ENCODE measurements at places on chromosomes 4 and X.

- DNase-seq, result no peak
Measured at GRCh38 chr4:89509708-89510281, 202.2 kb upstream of the GPRIN3 start.

DNA sequence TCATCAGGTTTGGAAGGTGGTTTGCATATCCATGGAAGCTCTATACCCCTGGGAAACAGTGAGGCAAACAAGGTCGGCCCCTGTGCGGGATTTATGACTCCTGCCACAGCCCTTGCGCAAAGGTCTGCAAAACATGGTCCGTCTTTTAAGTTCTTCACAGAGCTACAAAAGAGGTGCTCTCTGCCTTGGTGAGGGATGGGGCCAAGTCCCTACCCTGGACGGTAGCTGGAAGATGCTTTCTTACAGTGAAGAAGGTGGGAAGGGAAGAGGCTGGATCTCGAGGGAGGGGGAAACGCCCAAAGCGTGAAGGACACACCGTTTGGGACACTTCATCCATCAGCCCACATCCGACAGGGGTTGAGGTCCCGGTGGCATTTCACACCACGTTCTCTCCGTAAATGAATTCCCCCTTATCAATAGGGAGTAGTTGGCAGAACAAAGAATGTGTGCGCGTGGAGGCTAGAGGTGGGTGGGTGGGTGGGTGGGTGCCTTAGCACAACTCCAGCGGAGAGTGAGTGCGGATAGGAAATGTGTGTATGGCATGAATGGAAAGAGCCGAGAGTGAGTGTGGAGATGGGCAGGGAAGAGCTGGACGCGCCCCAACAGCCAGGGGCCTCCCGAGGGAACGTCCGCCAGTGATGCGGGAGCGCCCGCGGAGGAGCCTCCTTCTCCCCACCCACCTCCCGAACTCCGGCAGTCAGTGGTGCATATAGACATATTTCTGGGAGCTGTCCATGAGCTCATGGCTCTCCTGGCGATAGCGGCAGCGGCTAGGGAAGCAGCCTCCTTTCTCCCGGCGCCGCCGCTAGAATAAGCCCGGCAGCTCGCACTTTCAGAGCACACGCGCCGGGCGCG, 68.3 kb downstream of the LARP7 start:
- DNase-seq, result no peak

DNA sequence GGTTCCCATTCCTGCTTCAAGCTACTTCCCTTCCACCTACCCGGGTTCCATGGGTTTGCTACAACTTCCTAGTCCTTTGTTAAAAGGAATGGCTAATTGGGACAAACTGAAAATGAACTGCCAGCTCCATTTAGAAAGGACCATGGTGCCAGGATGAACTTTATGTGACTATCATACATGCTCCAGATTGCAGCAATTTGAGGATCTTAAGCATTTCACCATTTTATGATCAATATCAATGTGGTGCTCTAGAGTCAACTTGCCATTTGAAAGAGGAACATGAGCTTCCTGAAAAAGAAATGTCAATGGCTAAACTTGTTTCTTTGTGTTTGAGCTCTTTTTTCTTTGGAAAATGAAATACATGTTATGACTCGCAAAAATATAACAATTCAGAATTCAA, 92.7 kb upstream of the IL15 start:
- no peak for DNase-seq

- DNase-seq, result no peak
Measured at GRCh38 chr4:123589301-123589700, 192.7 kb downstream of the SPRY1 start.

DNA sequence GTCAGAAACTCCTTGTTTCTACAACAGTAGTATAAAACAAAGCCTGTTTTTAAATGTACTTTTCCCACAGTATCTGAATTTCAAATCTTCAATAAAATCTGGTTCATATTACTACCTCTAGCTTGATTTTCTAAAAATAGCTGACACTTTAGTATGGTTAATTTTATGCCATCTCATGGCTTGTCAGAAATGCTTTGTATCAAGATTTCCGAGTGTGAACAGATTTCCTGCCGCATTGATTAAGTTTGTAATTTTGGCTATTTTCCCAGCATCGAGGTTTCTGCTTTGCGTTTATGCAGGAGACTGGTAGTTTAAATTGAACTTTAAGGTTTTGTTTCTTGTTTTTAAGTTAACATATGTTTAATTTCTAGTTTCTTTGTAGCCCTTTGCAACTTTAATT, 44.2 kb downstream of the CLCN3 start:
- DNase-seq, result no peak

GRCh38 chr4:7917669-7918068, 22.0 kb downstream of the AFAP1 start:
- DNase-seq, result no peak

DNA sequence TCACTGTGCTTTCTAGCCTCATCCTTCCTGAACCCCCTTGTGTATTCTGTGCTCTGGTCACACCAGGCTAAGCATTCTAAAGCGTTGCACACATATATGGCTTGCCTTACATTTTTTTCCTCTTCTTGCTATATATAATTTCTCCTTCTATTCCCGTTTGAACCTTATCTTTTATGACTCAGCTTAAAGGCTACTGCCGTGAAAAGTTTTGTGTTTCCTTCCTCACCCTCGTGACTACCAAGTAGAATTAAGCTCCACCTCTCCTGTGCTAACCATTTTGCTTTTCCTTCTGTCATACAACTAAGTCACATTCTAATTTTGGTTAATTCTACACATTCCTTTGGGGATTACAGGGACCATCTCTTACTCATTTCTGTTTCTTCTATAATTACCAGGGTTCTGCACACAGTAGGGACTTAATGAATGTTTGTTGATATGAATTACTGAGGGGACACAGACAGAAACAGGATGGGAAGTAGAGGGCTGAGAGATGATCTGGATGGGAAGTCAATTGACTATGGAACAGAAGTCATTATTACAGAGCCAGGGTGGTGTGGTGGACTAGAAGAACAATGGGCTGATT, 67.1 kb downstream of the DOCK11 start:
- DNase-seq, result no peak

- DNase-seq, result no peak
Measured at GRCh38 chr4:55186123-55186522, 60.7 kb upstream of the KDR start.

DNA sequence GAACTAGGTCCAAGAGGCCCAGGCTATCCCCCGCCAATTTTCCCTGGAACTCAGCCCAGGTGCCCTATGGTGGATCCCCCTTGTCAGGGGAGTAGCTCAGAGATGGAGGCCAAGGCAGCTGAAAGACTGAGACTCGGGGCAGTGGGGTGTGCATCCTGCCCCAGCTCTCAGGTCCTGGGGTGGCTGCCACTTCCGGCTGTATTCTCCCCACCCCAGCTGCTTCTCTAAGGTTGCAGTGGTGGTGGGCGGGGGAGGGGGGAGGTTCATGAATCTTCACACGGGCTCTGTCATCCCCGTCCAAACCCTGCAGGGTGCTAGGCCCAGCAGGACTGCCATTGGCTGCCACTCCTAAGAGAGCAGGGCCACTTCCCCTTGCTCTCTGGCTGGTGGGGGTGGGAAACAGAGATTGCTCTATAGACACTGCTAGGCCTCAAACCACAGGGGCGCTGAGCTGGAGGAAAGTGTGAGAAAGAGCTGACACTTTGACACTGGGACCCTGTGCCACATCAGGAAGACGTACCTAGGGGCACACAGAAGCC, 1.5 kb downstream of the SASH3 start:
- no peak for DNase-seq

GRCh38 chrX:134685668-134686067, 27.4 kb upstream of the PLAC1 start:
- no peak for DNase-seq

- no peak for DNase-seq
Measured at GRCh38 chr4:178632415-178632814, 1190.2 kb upstream of the AGA start.

- DNase-seq, result no peak
Measured at GRCh38 chr4:31041385-31041784, 321.2 kb downstream of the PCDH7 start.

- DNase-seq, result no peak
Measured at GRCh38 chr4:147709999-147710398, 21.9 kb upstream of the ARHGAP10 start.

GRCh38 chrX:16042980-16043379, 80.4 kb upstream of the GRPR start:
- no peak for DNase-seq

- no peak for DNase-seq
Measured at GRCh38 chr4:117512414-117512813, 427.0 kb upstream of the TRAM1L1 start.

DNA sequence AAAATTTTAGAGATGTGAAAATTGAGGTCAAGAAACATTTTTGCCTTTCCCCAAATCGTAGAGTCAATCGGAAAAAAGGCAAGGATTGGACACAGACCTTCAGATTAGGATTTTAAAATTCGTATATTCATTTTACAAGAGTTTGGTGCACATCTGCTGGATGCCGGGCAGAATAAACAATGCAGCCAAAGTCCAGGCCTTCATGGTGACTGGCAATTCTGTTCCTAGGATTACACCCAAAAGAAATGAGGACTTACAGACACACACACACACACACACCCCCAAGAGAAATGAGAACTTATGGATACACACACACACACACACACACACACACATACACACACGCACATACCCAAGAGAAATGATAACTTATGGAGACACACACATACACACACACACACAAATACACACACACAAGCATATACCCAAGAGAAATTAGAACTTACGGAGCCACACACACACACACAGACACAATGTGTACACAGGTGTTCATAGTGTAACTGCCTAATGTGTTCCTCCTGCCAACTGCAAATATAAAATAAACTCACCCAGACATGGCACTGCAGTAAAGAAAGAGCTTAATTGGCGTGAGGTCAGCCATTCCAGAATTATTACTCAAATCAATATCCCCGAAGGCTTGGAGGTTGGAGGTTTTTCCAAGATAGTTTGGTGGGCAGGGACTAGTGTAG, 165.7 kb upstream of the STS start:
- no peak for DNase-seq

DNA sequence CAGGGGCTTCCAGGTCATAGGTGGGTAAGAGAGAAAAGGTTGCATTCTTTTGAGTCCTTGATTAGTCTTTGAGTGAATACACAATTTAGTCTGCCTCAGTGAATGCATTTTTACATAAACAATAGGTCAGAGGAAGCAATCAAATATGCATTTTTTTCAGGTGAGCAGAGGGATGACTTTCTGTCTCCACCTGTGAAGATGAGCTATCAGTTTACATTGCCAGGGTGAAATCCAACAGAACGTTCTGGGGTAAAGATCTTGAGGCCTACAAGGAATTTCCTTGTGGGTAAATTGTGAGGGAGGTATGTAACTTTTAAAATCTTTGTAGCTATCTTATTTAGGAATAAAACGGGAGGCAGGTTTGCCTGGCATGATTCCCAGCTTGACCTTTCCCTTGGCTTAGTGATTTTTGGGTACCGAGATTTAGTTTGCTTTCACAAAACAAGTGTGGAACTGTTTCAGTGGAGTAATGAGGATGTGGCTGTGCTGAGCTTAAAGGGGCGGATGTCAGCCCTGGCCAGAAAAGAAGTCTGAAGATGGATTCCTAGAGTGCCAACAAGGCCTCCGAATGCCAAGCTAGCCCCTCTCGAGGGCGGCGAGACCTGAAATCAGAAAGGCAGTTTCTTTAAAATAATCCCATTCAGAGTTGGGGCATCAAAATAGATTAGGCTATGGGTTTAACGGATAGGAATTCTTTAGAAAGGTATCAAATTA, 29.5 kb downstream of the TMEM131L start:
- no peak for DNase-seq

- no peak for DNase-seq
Measured at GRCh38 chr4:126583509-126583908, 1049.2 kb upstream of the INTU start.

DNA sequence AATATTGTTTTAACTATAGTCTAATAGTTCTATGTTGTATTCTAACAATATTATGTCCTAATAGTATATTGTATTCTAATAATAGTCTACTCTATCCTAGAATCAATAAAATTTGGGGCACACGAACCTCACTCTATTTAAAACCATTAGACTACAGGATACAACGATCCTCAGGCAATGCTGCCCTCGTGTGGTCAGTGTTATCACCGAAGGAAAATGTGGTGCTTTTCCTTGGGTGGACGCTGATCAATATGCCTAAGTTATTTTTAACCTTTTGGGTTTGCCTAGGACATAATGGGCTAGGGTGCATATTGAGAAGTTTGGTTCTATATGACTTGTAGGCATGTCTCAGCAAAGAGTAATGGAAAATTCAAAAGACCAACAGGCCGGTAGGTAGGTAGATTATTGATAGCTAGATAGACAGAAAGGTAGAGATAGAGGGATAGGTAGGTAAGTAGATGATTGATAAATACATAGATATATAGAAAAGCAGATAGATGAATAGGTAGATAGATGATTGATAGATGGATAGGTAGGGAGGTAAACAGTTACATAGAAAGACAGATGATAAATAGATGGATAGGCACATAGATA, 75.1 kb downstream of the PRKX start:
- no peak for DNase-seq

- DNase-seq, result no peak
Measured at GRCh38 chrX:154732421-154733065, 18.3 kb downstream of the GAB3 start.

- DNase-seq, result no peak
Measured at GRCh38 chr4:46715468-46715867, 193.6 kb downstream of the COX7B2 start.

DNA sequence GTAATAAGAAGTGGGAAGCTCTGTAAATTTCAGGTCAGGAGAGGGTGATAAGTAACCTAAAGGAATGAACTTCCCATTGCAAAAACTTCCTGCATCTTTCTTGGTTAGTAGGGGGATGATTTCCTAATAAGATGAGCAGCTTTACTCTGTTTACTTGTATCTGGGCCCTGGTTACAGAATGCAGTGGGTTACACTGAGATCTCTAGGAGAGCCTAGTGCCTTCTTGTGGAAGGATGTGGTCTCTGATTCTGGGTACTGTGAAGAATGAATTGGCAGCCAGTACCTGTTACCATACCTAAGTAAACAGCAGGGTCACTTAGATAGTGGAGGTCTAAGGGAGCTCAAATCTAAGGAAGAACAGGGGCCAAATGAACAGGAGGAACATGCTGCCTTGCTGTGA, 320.6 kb downstream of the ARHGAP10 start:
- no peak for DNase-seq

DNA sequence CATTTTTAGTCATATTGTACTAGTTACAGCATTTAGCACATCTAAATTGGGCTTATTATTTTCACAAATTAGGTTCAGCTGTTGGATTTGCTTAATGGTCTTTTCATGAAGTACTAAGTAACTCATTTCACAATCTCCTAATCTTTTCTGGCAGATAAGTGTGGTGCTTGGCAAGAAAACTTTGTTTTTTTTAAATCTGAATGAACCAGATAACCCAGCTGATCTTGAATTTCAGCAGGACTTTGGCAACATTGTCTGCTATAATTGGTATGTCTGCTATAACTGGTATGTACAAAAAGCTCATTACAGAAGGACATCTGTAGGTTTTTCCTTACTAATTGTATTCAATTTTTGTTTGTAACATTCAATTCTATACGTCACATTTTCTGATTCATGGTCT, 22.7 kb downstream of the WDR19 start:
- DNase-seq, result no peak

- no peak for DNase-seq
Measured at GRCh38 chrX:16484338-16484737, 165.6 kb upstream of the S100G start.

Data from NCI-H187 treated with DMSO at 0.1 percent for 48 hours (cell line).